CD4-positive, alpha-beta T cell treated with Interleukin-2 at 100 ng/mL for 4 hours (primary cell): ENCODE measurements at places on chromosomes 11 and 22.
A peak's percentile ranks its signal among the peaks of the same experiment; 100 is the strongest.

DNA sequence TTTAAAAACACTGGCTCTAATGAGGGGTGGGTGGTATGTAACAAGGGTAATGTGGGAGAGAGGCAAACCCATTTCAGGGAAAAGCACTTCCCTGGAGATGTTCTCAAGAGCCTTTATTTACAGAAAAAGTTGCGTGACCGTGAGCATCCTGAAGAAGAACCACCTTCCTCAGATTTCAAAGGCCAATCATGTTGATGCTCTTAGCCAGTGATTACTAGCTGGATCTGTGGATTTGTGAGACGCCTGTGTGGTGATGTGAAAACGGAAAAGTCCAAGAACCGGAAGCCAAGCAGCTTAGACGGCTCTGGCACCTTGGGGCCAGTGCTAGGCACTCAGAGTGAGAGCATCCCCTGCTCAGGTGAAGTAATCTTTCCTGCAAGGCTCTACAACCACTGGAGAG, 12.6 kb upstream of the UBASH3B start:
- no peak for DNase-seq

DNA sequence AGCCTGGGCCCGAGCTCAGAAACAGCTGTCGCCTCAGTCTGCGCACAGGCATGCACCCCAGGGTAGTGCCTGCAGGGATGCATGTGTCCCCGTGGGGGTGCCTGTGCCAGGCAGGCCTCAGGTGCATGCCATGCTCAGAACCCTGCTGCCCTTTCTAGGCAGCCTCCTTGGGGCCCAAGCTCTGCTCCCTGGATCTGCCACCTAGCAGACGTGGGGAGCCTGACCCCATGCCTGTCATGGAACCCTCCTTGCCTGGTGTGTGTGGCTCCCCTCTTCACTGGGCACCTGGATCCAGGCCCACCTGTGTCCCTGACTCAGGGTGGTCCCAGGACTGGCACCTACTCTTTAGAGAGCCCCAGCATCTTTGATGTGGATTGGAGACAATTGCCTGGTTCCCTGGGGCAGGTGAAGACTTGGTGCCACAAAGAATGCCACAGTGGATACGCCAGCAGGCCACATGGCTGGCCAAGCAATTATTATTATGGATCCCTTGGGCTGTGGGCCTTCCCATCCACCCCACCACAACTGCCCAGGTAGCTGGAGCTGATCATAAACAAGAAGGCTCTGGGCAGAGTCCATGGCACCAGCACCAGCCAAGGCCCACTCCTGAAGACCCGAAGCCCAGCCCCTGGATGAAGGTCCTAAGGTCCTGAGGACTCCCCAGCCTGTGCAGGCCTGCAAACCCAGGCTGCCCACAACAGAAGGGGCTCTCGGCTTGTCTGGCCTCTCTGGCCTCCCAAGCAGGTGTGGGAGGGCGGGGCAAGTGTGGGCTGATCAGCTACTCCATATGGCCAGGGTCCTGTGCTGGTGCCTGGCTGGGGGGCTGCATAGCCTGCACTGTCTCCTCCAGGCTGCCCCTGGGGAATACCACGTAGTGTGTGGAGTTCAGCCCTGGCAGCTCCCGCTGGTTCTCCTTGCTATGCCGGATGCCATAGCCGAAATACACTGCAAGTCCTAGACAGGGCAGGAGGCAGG, 3.8 kb downstream of the SLC7A4 start:
- no peak for DNase-seq

- DNase-seq = peak; percentile 98
Measured at GRCh38 chr11:67482827-67483798, at the start of gene AIP. Gene AIP (plus strand): TSS chr11:67483026. CDS start chr11:67483159, 133 bp downstream.

DNA sequence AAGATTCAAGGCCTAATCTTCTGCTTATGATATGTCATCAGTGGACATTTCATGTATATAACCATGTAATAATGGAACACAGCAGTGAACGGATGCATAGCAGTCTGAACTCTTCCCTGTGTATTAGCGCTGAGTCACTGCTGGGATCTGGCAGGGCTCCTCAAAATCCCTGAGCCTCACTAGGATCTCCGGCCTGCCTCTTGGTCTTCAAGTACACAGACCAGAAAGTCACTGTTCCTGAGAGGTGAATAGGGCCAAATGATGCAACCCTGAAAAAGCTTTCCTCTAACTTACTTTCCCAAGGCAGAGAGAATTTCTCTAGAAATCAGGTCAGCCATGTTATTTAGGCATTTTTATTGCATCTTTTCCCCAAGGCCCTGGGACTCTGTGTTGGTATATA, 35.0 kb downstream of the POU2AF1 start:
- no peak for DNase-seq

- DNase-seq = no peak
Measured at GRCh38 chr22:50083462-50084079, 1.7 kb downstream of the MLC1 start.

GRCh38 chr22:23696326-23696851, 5.6 kb downstream of the RGL4 start:
- peak; percentile 82 for DNase-seq

DNA sequence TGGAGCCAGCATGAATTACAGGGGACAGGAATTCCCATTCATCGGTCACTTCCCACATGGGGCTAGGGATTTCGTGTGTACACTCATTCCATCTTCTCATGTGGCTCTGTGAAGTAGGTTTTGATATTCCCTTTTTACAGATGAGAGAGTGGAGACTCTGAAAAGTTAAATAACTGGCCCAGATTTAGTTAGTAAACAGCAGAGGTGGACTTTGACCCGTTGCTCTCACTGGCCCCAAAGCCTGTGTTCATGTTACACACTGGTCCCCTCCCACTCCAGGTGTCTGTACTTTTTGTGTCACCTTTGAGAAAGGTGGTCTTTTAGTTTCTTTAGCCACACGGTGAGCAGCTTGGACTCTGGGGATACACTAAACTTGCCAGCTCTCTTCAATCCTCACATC, 108.5 kb downstream of the MICAL2 start:
- DNase-seq = no peak
